HS-5 (cell line): ENCODE measurements at places on chromosomes 13 and 19.

GRCh38 chr13:78659450-78659730, 435 bp upstream of the OBI1 start:
- DNase-seq: no peak

DNA sequence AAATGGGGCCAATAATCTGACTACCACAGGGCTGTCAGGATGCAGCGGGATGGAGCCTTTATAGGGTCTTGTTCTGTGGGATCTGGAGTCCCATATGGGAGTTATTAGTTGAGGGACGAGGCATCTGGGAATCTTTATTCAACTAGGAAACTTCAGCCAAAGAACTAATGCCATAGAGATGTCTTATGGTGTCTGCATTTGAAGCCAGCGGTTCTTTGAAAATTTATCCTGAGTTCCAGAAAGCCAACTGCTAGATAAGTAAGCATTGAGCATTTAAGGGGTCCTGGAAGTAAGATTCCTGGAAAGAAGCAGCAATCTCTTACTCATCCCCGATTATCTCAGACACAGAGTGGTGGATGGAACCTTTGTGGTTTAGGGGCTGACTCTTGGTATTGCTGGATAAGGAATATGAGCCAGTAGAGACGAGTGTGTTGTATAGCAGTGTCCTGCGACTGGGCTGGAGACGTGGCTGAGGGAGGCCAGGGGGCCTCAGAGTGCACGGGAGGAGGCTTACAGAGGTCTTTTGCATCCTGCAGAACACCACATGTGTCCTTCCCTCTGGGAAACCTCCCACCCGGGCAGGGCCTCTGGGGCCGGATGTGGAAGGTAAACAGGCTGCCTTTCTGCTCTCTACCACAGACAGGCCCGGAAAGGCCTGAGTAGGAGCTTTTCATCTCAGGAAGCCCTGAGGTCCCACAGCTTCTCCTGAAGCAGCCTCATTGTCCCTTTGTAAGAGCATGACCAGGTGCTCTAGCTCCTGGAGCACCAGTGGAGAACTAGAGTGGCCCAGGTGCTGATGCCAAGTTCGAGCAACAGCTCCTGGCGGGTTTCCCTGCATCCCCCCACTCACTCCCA, 28.8 kb downstream of the ACTN4 start:
- DNase-seq: no peak

DNA sequence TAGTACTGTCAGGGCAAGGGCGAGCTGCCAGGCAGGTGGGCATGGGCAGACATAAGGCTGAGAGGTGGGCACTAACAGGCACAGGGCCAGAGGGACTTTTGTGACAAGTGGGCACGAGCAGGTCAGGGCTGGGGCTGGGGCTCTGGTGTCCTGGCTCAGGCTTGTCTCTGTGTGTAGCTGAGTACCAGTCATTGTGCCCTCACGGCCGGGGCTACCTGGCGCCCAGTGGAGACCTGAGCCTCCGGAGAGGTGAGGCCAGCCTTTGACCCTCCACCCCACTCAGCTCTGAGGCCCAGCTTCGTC, 21.6 kb downstream of the LTBP4 start:
- DNase-seq: no peak

DNA sequence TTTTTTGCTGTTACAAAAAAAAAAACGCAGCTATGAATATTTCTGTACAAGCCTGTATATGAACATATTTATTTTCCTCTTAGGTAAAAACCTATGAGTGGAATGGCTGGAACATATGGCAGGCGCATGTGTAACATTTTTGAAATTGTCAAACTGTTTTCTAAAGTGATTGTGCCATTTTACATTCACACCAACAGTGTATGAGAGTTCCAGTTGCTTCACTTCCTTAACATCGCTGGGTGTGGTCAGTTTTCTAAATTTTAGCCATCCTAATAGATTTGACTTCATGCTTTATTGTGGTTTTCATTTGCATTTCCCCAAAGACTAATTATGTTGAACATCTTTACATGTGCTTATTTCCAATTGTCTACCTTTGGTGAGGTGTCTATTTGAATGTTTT, 306.8 kb downstream of the KCNRG start:
- no peak for DNase-seq

DNA sequence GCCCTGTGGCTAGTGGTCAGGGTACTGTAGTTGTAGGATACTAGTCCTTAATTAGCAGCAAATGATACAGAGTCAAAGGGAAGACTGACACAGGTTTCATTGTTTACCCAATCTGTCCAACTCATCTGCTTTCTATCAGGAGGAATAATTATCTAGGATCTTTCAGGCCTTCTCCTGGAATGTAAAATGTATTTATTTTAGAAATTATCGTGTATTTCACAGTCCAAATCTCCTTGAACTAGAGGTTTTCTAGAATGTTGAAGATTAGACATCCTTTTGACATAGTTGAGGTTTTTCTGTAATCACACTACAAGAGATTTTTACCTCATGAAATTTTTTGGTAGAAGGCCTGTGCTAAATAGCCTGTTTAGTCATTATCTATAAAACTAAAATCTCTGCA, 1694.8 kb upstream of the PCDH20 start:
- DNase-seq: no peak

DNA sequence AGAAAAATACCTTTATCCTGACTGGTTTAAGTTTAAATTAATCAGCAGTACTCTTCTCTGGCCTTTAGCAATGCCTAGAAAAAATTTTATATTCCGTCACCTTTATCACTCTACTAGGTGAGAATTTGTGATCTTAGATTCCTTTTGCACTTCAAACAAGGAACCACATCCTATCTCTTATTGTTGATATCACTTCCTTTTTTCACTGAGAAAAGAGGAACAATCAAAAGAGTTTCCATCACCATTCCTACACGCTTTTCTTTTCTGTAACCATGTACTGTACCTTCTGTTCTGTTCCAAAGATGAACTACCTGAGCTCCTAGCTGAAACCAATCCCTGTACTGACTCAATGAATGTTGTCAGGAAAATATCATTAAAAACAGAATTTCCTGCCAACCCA, 1379.0 kb upstream of the MIR17HG start:
- no peak for DNase-seq

- DNase-seq: no peak
Measured at GRCh38 chr19:2171349-2172145, 7.8 kb downstream of the DOT1L start.

- DNase-seq: no peak
Measured at GRCh38 chr13:73496711-73497110, 437.9 kb downstream of the KLF5 start.

GRCh38 chr13:79097201-79097600, 308.9 kb downstream of the RBM26 start:
- DNase-seq: no peak

- no peak for DNase-seq
Measured at GRCh38 chr19:56306016-56306415, 8.6 kb downstream of the ZSCAN5A start.

DNA sequence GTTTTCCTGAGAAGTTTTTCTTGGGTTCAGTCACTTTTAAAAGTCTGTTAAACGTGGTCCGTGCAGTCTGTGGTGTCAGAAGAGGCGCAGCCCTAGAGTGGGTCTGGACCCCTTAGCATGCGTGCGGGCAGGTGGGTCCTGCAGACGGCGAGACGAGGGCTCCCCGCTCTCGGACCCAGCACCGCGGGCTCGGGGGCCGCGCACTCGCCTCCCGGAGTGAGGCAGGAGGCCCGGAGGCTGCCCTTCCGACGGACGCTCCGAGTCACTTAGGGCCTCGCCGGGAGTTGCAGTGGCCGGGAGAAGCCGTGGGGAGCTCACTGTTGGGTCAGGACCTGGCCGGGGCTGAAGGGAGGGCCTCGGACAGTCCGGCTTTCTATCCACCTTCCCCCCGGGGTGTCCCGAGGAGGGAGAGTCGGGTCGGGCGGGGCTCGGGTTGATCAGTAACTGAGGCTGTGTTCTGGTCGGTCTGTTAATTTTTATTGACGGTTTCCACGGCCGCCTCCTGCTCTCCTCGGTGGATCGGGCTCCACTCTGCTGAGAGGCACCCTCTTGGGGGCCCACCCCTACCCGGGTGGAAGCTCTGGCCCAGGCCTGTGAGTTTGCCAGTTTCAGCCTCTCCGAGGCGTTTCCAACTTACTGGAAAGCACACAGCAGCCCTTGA, 1.3 kb downstream of the PTBP1 start:
- no peak for DNase-seq

DNA sequence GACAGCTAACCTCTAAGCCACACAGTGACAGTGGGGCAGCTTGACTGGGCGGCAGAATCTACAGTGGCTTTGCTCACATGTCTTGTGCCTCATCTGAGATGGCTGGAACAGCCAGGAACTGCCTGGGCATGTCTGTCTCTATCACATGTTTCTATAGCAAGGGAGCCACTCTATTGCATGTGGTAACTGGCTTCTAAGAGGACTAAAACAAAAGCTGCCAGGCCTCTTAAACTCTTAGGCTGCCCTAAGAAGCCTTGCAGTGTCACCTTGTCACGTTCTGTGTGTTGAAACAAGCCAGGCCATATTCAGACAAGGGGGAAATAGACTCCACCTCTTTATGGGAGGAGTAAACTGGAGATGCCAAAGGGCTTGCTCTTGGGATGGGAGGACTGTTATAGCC, 122.9 kb upstream of the MAB21L1 start:
- no peak for DNase-seq

- no peak for DNase-seq
Measured at GRCh38 chr13:34897220-34897619, 44.9 kb upstream of the NBEA start.

DNA sequence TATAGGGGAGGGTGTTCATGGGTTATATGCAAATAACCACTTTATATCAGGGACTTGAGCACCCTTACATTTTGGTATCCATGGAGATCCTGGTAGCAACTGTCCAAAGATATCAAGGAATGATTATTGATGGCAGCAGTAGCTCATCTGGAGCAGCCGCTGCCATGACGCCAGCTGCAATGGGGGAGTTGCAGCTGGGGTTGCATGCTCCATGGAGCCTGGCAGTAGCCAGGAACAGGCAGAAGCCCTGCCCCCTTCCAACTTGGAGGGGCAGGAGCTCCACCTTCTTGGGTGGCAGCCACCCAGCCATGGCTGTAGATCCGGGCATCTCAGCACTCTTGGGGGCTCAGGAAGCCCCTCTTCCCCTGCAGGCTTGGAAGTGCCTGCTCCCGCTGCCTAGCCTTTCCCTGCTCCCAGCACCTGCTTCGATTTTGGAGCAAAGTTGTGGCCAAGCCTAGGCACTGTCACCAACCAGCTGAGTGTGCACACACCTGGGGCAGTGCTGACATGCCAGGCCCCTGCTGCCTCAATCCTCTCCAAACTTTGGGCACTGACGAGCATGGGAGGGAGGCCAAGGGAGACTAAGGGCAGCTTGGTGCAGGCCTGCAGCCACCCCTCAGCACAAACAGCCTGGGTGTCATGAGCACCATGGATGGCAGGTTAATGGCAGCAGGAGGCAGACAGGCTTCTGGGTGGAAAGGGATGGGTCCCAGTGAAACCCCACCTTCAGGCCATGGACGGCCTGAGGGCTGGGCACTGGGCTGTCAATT, 235.6 kb upstream of the CSNK1A1L start:
- DNase-seq: no peak

GRCh38 chr19:58392945-58393724, 2.3 kb upstream of the RNF225 start:
- DNase-seq: no peak

DNA sequence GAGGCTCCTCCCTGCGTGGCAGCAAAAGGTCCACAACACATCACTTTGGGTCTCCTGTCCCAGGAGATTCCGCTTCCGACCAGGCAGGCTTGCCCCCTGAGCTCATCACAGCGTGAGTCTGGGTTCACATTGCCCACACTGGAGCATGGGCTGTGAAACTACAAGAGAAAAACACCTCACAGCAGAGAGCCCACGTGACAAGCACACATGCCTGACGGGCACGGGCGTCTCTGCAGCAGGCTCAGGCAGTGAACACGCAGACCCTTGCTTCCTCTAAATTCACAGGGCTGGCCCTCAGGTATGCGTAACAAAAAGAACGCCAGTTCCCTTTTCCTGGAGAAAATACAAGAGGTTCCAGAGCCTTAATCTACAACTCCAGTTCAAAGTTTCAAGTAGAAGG, 41.9 kb downstream of the RASA3 start:
- DNase-seq: no peak

- no peak for DNase-seq
Measured at GRCh38 chr13:50220938-50221337, 205.7 kb downstream of the KCNRG start.
